Forelimb muscle (tissue), 1 donor: ENCODE measurements at places on chromosomes 7 and 10. TPM values are rescaled to one million over a fixed set of nuclear protein-coding genes. Genes with fewer than 3 reads are reported as not detected.
A peak's percentile ranks its signal among the peaks of the same experiment; 100 is the strongest.

- DNase-seq, result no peak
Observed at GRCh38 chr7:19442016-19442785, 266.6 kb downstream of the POLR1F start.

SORCS1 gene
- 5.1 TPM for polyA plus RNA-seq

TAS2R41 gene
- polyA plus RNA-seq, result not detected

- DNase-seq, result no peak
Observed at GRCh38 chr10:59962756-59963155, 56.4 kb upstream of the CCDC6 start.

DNA sequence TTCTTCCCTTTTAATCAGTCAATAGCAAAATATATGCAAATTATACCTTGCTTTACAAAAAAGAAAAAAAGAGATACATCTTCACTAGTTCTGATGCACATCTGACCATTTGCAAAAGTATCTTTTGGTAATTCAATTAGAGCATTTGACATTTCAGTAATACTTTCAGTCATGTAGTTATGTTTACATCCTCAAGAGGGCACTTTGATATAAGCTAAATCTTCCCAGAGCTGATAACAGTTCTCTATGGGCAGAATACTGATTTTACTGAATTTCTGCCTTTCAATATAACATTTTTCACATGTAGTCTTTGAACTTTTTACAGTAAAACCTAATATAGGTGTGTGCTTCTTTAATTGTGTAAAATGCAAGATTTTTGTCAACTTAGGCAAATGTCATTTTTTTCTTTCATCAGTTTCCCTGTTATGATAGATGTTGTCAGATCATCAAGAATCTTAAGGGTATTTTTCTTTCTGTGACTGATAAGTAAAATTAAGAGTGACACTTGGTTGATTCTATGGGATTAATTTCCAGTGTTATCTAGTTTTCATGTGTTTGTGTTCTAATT, 703.5 kb upstream of the SEMA3D start:
- DNase-seq, result peak; percentile 1

LRRC18 gene
- 0.09 TPM for polyA plus RNA-seq

DNA sequence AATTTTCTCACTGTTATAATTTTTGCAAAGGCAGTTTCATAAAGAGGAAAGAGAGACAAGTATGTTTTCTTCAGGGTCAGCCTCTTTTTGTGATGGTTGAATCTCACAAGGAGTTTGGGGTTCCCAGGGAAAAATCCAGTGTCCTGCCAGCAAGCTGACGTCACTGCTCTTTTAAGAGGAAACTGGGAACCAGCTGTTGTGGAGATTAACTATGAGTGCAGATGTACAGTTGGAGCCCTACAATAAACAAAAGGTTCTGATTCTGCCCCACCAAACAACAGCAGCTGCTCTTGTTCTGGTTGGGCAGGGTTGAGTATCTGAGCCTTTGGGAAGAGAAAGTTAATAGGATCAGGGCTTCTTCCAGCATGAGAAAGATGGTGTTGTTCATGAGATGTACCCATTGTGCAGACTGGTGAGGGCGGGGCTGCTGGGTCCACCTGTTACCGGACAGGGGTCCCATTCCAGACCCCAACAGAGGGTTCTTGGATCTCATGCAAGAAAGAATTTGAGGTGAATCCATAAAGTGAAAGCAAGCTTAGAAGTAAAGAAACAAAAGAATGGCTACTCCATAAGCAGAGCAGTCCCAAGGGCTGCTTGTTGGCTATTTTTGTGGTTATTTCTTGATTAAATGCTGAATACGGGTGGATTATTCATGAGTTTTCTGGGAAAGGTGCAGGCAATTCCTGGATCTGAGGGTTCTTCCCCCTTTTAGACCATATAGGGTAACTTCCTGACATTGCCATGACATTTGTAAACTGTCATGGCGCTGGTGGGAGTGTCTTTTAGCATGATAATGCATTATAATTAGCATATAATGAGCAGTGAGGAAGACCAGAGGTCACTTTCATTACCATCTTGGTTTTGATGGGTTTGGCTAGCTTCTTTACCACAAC, 12.5 kb downstream of the PRF1 start:
- DNase-seq, result peak; percentile 94

GRCh38 chr7:125149151-125149550, 219.5 kb upstream of the POT1 start:
- DNase-seq, result no peak

GRCh38 chr10:69465457-69466157, 14.3 kb downstream of the TSPAN15 start:
- no peak for DNase-seq

DNA sequence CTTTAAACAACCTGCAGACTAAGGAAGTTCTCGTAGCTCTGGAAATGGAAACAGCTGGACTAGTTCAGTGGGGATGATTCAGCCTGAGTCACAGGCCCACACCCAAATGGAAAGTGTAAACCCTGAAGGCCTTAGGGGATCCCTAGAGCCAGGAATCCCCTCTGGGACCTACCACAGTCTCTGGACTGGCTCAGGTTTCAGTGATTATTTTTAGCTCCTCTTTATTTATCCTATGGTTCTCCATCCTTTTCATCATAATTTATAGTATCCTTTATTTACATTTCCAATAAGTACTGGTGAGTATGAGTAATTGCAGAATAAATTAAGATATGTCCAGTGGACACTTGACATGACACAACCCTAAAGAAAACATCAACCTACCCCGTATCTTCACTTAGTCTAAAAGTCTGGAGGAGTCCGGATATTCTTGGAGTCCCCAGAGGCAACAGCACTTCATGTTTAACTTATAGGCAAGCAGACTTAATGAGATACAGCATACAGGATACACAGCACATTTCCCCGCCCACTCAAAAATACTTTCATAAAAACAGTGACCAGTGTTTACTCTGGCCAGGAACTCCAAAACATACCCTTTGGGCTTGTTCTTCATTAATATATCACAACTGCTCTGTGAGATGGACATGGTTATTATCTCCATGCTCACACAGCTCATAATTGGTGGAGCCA, 28.4 kb upstream of the SEMA3E start:
- DNase-seq, result no peak

- DNase-seq, result no peak
Observed at GRCh38 chr10:48445932-48446331, 139.5 kb downstream of the MAPK8 start.
